Sciatic nerve (tissue), 2 donors: ENCODE measurements at places on chromosomes 11 and 22.

GRCh38 chr11:118295815-118296454 lies 8.6 kb upstream of the CD3E start:
- DNase-seq: no peak

DNA sequence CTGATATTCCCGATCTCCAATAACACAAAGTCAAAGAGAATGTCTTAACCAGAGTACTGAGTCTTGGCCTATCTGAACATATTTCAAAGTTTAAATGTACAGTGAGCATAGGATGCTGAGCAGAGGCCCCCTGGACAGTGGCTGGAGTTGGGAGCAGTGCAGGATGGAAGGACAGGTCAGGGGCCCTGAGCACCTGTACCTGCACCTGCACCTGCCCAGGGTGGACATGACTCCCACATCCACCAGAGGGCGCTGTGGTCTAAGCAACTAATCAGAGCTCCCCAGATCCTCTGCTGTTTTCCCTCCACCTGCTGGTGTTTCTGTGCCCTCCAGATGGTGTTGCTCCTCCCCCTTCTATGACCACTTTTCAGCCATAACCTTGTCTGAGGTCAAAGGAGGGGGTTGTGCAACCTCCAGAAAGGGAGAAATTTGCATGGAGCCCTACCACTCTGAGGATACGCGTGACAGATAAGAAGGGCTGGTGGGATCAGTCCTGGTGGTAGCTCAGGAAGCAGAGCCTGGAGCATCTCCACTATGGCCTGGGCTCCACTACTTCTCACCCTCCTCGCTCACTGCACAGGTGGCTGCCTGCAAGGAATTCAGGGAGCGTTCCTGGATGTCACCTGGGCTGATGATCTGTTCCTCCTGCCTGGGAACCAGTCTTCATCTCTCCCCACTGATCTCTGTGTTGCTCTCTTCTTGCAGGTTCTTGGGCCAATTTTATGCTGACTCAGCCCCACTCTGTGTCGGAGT lies 49.1 kb upstream of the VPREB1 start:
- peak; percentile 68 for DNase-seq

DNA sequence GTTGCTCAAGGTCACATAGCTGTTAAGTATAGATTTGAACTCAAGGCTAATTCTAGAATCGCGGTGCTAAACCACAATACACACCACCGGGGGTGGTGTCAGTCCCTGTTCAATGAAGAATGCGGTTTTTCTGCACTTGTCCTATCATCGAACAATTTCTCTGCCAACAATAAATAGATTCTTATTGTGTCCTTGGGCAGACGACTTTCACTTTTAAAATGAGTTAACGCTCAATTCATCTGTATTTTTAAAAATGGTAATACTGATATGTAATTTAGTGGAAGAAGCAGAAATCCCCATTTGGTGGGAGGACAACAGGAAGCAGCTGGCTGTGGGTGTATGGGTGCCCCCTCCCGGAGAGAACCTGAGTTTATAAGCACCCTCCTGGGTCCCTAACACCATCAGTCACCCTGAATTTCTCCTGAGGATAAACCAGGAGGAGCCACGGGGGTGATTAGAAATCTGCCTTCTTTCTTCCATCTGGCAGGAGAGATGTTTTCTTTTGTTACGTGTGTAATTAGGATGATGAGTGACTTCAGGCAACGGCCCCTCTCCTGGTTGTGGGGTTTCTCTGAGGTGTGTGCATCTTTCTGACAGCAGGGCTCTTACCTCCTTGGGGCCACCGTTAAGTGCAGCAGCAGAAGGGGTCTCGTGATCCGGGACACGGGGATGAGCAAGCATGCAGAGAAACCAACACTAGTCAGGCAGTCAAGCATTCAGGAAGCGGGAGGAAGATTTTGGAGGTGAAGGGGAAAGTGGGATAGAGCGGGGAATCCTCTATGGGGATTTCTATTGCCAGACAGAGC lies 87.7 kb downstream of the GRAMD1B start:
- no peak for DNase-seq

GRCh38 chr11:460331-461199 lies 10.5 kb downstream of the PTDSS2 start:
- no peak for DNase-seq

- DNase-seq: no peak
Observed at GRCh38 chr11:125701858-125702621, 21.4 kb upstream of the ACRV1 start.

DNA sequence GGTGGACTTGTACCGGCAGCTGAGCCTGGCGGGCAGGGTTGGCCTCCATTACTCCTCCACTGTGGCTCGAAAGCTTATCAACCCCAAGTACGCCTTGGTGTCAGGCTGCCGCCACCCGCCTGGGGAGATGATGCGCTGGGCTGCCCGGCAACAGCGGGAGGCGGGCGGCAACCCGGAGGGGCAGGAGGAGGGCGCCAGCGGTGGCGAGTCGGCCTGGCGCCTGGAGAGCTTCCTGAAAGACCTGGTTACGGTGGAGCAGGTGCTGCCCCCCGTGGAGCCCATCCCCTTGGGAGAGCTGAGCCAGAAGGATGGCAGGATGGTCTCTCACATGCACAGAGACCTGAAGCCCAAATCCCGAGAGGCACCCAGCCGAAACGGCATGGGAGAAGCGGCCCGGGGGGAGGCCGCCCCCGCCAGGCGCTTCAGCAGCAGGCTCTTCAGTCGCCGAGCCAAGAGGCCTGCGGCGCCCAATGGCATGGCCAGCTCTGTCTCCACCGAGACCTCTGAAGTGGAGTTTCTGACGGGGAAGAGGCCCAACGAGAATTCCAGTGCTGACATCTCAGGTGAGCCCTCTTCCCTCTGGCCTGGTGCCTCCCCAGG lies 26.7 kb downstream of the FAM83F start:
- no peak for DNase-seq
